ENCODE measurements at places on chromosomes 16 and 17.

DNA sequence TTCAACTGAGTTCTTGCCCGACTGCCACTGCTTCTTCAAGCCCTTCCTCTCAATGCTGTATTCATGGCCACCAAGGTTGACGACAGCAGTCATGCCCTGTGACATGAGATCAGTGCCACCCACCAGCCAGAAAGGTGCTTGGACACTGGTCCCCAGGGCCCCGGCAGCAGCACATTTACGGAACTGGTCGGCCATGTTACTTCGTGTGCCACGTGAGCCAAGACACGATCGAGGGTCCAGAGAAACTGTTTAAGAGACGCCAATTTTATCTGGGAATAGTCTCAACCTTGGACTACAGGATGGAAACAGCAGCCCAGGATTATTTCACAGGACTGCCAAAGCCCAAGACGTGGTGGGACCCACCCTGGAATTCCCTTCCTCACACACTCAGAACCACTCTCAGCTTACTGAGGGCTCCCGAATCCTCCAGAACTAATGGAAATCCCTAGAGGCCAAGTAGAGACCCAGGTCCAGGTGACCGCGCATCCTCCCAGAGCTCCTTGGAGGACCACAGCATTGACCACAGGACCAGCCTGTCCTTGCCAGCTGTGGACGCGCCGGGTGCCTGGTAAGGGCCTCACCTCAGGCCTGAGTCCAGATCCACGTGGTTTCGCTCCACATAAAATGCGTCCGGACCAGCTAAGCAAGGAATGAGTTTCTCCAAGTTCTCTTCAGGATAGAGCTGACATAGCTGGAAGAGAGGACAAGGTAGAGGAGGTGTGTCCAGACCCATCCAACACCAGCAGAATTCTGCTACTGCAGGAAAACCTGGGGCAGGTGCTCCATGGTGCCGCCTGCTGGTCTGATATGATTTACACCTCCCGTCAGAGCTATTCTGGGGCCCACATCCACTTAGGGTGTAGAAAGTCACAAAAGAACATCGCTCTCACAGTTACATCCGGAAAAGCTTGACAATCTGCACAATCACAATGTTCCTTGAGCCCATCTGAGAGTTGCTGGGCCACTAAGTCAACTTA lies 28.2 kb downstream of the MAP1LC3B start:
- no peak for DNase-seq

GRCh38 chr16:27951489-27952120 lies 111.9 kb downstream of the GSG1L start:
- no peak for DNase-seq

DNA sequence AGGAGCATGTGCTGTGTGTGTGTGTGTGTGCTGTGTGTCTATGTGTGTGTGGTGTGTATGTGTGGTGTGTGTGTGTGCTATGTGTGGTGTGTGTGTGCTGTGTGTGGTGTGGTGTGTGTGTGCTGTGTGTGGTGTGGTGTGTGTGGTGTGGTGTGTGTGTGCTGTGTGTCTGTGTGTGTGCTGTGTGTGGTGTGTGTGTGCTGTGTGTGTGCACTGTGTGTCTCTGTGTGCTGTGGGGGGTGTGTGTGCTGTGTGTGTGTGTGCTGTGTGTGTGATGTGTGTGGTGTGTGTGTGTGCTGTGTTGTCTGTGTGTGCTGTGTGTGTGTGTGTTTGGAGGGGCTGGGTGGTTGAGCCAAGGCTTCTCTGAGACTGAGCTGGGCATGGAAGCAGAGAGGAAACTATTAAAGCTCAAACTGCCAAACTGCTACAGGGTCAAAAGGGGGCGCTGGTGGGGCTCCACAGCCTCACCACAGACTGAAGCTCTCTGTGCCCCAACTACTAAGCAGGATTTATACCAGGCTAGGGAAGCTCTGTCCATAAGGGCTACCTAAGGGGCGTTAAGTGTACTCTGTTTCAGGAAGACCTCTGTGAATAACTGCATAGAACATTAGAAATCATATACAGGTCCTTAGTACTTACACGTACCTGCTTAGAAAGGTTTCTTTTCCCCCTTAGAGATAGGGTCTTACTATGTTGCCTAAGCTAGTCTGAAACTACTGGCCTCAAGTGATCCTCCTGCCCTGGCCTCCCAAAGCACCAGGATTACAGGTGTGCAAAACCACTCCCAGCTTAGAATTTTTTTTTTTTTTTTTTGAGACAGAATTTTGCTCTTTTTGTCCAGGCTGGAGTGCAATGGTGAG lies 27.8 kb upstream of the GHDC start:
- peak; percentile 16 for DNase-seq

- no peak for DNase-seq
These were observed 5.1 kb upstream of the SCNN1B start for GRCh38 chr16:23296994-23297393.

DNA sequence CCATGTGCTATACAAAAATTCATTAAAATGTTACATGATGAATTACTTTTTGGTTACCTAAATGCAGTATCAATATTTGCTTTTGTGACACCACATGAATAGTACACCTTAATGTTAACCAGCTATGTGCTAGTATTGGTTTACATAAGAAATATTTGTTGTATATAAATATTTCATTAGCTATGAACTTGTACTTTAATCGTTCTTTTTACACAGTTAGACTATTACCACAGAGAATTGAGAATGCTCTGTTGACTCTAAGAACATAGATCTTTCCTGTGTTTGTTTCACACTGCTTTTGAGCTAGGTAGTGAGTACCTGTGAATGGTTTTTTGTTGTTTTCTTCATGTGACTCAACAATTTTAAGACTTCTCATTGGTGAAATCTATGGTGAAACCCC lies 93.4 kb downstream of the KANSL1 start:
- no peak for DNase-seq

GRCh38 chr16:47323241-47323640 lies 137.6 kb downstream of the ITFG1 start:
- DNase-seq, result no peak

DNA sequence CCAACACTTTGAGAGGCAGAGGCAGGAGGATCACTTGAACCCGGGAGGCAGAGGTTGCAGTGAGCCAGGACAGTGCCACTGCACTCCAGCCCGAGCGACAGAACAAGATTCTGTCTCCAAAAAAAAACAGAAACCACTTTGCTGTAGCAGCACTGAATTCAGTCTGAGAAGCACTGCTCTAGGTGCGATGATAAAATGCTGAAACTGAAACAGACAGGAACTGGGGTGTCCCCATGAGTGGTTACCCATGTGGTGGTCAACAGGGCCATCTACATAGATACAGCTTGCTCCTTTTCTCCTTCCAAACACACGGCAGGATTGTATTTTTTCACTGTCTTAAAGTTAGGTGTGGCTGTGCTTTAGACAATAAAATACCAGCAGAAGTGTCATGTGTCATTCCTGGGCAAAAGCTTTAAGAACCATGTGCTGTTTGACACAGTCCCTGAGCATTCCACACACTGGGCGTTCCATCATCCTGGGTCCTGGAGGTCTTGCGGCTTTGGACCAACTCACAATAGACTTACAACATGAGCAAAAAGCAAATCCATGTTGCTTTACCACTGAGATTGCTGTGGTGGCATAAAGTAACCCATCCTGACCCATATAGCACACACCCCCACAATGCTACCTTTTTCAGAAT lies 11.5 kb downstream of the GAS7 start:
- no peak for DNase-seq

- DNase-seq, result no peak
These were observed 263.2 kb downstream of the TOX3 start for GRCh38 chr16:52283584-52284375.

GRCh38 chr17:17422217-17422610 lies 54.6 kb upstream of the MED9 start:
- no peak for DNase-seq

GRCh38 chr16:29231244-29231643 lies 175.3 kb downstream of the NPIPB11 start:
- DNase-seq, result no peak

All from head of caudate nucleus (tissue), 42 donors.